Cardiac septum (tissue), 1 donor: ENCODE measurements at places on chromosomes 13 and 19. TPM values are rescaled to one million over a fixed set of nuclear protein-coding genes. Genes with fewer than 3 reads are reported as not detected.

Gene SIGLEC8
- total RNA-seq: not detected

Gene ZNF101
- 2.9 TPM for total RNA-seq

DNA sequence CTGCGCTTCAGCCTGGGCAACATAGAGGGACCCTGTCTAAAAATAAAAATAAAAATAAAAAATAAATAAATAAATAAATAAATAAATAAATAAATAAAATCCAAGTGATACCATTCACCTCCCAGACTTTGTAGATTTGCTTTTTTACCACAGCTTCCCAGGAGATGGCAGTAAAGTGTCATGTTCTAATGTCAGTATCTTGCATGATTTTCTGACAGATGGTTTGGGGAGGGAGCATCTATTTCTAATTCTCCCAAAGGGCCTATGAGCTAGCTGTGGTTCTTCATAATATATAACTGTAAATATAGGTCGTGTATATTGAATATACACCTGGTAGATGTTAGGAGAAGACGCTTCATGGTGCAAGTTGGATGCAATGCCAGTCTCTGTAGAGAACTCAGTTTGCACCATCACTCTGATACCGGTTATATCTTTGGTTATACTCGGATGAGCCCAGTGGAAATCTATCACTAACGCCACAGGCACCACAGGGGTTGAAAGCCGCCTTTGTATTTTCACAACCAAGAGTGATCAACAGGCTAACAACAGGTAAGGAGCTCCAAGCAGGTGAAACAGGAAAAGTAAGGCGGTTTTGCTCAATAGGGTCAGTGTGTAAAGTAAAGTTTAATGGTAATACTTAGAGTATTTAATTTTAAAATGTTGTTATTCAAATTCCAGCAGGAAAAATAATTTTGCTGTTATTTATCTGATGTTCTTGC, 13.9 kb downstream of the APLP1 start:
- DNase-seq: no peak

- no peak for DNase-seq
Measured at GRCh38 chr13:95456815-95457214, 95.7 kb upstream of the CLDN10 start.

Gene SLC5A5
- total RNA-seq: not detected

DNA sequence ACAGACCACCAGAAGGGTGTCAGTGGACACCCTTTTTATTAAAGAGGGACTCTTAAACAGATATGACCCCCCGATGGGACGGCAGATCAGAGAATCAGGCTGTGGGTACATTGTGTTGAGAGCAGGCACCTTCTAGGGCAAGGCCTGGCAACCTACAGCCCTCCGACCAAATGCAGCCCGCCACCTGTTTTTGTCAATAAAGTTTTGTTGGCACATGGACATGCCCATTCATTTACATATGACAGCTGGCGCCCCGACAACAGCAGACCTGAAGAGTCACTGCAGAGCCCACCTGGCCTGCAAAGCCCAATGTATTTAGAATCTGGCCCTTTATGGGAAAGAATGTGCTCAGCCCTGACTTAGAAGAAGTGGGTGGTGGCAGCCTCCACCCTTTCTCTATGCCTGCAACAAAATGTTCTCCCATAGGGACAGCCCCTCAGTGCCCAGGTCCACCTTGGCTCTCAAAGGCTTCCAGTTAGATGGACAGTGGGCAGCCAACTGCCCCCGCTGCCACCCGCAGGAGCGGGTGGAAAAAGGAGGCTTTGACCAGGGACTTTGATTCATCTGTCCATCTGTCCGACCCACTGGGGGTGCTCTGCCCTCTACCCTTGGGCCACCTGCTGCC, 184.9 kb downstream of the PTPRS start:
- DNase-seq: no peak

GRCh38 chr19:18202778-18203407, 949 bp downstream of the RAB3A start:
- DNase-seq: no peak

GRCh38 chr13:37701972-37702371, 103.4 kb upstream of the POSTN start:
- DNase-seq: no peak

- no peak for DNase-seq
Measured at GRCh38 chr13:26762745-26763345, 2.3 kb upstream of the GPR12 start.

- DNase-seq: no peak
Measured at GRCh38 chr13:25806264-25806974, 245.4 kb downstream of the SHISA2 start.

DNA sequence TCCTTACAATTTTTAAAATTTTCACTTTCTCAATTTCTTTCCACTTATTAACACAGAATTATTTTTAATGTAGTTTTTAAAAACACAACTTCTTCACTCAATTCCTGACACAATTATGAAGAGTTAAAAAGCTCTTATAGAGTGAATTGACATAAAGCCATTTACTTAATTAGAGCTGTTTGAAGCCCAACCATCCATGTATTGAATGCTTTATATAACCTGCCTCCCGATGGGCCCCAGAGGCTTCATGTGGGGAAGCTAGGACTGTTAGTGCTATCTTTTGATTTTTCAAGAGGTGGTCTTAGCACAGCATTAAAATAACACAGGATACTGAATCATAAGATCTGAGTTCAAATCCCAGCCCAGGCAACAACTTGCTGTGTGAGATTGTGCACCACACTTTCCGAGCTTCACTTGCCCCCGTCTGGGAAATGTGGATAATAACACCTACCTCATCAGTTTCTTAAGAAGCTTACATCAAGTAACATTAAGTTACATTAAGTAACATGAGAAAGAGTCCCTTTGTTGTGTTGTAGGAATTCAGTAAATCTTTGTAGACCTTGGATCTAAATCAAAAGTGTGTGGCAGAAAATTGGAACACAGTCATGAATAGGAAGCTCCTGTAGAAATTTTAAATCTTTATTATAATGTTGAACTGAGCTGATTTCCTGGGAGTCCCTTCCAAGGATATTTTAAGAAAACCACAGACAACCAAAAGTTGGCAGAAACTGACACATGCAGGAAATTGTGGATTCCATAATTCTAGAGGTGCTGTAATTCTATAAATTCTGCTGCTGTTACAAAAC, 5.5 kb upstream of the ENOX1 start:
- DNase-seq: no peak

DNA sequence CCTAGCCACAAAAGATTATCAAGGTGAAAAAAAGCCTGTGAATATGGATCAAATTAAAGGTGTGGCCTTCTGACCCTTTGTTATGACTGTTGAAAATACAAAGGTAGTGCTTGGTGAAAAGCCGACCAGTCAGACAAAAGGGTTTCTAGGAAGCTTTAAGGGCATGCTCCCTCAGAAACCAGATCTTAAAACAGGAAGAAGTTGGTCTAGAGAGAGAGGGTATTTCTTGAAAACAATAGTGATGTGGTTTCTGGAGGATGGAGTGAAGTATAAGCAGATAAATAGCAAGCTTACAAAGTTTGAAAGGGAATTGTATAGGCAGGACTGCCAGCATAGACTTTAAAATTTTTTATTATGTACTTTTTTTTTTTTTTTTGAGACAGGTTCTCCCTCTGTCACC, 5.0 kb upstream of the EID2 start:
- DNase-seq: no peak

GRCh38 chr19:50793558-50794065, 3.4 kb downstream of the ACP4 start:
- no peak for DNase-seq

GRCh38 chr13:46757640-46758039, 39.3 kb downstream of the ESD start:
- no peak for DNase-seq

Gene RASAL3
- total RNA-seq: 1.7 TPM

DNA sequence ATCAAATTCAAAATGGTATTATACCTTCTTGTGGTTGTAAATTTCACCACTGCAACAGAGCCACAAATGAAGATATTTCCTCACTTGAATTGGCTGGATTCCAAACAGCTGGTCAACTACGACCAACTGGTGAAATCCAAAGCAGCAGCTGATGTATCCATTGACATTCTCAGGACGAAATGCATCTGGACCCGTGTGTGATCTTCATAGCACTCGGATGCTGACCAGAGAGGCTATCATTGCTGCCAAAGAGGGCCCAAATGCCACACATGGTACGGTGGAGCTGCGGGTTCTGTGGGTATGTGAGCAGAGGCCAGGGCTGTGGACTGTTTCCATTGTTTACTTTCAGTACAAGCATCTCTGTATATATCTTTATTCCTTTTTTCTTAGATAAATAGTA, 25.6 kb upstream of the PCCA start:
- no peak for DNase-seq

DNA sequence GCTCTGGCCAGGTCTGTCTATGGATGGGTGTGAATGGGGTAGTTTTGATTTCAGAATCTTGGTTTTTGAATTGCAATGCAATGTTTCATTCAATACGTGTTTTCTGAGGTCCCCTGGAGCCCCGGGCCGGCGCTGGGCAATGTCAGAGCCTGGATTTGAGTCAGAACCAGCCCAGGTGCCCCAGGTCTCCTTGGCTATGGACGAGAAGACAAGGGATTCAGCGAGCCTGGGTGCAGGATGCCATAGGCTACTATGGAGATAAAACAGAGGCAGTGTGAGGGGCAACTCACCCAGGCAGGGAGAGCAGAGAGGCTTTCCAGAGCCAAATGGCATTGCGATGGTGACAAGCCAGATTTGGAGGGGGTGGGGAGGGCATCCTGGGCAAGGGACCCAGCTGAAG, 1.2 kb upstream of the RPL13A start:
- DNase-seq: no peak

Gene CEACAM16
- not detected for total RNA-seq

DNA sequence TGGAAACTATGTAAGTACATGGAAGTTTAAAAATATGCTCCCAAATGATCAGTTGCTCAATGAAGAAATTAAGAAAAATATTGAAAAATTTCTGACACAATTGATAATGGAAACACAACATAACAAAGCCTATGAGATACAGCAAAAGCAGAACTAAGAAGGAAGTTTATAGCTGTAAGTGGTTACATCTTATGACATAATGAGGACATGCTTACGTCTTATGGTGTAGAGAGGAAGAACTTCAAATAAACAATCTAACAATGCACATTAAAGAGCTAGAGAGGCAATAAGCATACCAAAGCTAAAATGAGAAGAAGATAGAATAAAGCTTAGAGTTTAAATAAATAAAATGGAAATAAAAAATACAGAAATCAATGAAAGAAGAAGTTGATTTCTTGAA, 50.0 kb upstream of the CEACAM21 start:
- no peak for DNase-seq

Gene HSD17B14
- 1.9 TPM for total RNA-seq
